Stimulated activated naive B cell treated with anti-CD40 and anti-IgM and Interleukin-4, amounts not matched to agents 10 μg/mL and 1 μg/mL and 100 μg/mL, for 72 hours (primary cell): ENCODE measurements at places on chromosomes 11 and 22.

- H3K27ac ChIP-seq: no peak overlapping the region
- no peak for DNase-seq
- H3K4me3 ChIP-seq: no peak overlapping the region
- no peaks in the 10 kb centered on the region for H3K36me3 ChIP-seq
- H3K27me3 ChIP-seq: no peaks in the 10 kb centered on the region
Measured at GRCh38 chr22:24506802-24507438, 11.8 kb downstream of the UPB1 start.

DNA sequence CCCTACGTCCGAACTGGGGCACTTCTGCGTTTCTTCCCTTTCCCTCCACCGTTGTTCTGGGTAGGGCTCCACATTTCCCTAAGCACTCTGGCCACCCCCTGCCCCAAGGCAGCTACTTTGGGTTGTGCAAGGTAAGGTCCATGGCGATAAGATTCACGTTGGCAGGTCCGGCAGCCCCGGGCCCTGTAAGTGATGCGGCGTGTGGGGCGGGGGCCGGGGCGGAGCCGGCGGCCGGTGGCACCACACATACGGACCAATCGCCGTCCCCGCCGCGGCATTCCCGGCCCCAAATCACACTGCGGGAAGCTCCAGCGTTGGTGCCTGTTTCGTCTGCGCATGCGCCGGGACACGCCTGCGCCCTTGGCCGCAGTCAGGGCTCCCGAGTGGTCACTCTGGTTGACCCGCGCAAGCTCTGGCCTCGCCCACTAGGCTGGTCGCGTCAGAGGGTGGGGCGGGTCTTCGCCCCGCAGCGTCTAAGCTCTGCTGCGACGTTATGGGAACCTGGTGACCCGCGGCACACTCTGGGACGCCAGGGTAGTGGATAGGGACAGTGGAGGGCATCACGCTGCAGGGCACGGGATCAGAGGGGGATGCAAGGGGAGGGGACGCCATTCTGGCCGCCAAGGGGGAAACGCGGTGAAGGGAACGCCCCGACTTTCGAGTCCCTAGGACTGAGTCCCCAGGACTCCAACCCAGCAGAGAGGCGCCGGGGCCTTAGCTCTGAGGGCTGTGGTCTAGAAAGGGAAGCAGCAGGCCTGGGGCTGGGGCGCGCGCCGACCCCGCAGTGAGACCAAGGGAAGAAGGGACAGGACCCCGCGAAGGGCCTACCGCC lies 1.6 kb downstream of the FADS1 start:
- peaks cover 10% of the 10 kb centered on the region for H3K4me1 ChIP-seq
- peak overlapping the region; percentile 91 for H3K27ac ChIP-seq
- no peaks in the 10 kb centered on the region for H3K27me3 ChIP-seq
- H3K4me3 ChIP-seq: peak overlapping the region; percentile 91
- DNase-seq: peak; percentile 71

GRCh38 chr22:41308544-41308947 lies 7.2 kb downstream of the ZC3H7B start:
- peaks cover 54% of the 10 kb centered on the region for H3K4me1 ChIP-seq
- H3K27ac ChIP-seq: no peak overlapping the region
- H3K36me3 ChIP-seq: peaks cover 43% of the 10 kb centered on the region
- H3K4me3 ChIP-seq: no peak overlapping the region
- no peaks in the 10 kb centered on the region for H3K27me3 ChIP-seq

GRCh38 chr22:23478175-23478574 lies 101.9 kb downstream of the IGLL1 start:
- no peak overlapping the region for H3K27ac ChIP-seq
- no peak overlapping the region for H3K4me3 ChIP-seq
- peaks cover 4% of the 10 kb centered on the region for H3K27me3 ChIP-seq
- no peaks in the 10 kb centered on the region for H3K36me3 ChIP-seq
- DNase-seq: no peak

GRCh38 chr22:50581031-50581949 lies 1.4 kb downstream of the CHKB start:
- no peak for DNase-seq
- no peaks in the 10 kb centered on the region for H3K27me3 ChIP-seq
- peaks cover 18% of the 10 kb centered on the region for H3K4me1 ChIP-seq
- peaks cover 37% of the 10 kb centered on the region for H3K36me3 ChIP-seq
- H3K4me3 ChIP-seq: peak overlapping the region; percentile 89
- peak overlapping the region; percentile 85 for H3K27ac ChIP-seq

DNA sequence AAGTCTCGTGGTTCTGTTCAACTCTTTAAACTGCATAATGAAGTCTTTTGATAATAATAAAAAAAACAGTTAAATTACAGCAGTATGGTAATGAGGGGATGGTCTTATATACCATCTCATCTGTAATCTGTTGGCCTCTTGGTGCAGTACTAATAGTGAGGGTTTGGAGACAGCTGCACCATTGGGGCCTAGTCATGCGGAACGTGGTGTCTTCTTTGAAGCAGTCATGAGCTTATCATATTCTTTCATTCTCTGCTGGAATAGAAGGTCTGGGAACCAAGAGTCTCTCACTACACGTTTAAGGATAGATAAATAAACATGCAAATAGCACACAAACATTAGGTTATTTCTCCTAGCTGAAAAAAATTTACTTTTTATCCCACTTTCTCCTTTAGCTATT lies 40.9 kb upstream of the OR9Q1 start:
- no peaks in the 10 kb centered on the region for H3K4me1 ChIP-seq

- no peak for DNase-seq
- H3K36me3 ChIP-seq: peaks cover 13% of the 10 kb centered on the region
- H3K27ac ChIP-seq: no peak overlapping the region
- no peaks in the 10 kb centered on the region for H3K27me3 ChIP-seq
- H3K4me3 ChIP-seq: no peak overlapping the region
Measured at GRCh38 chr11:45982656-45983470, 60.4 kb downstream of the LARGE2 start.

DNA sequence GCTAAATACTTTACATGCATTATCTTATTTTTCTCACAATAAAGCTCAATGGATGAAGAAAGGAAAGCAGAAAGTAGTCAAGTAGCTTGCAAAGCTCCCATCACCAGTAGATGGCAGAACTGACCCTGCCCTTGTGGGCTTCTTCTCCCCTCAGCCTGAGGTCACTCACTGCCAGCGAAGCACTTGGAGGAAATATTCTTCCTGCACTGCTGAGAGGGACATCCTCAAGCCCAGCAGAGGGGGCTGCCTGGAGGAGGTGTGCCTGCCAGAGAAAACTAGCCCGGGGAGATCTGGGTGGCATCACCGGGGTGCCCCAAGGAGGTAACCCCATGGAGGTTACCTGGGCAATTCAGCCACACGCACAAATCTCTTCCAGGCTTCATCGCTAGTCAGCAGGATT lies 6.6 kb downstream of the APOL4 start:
- H3K36me3 ChIP-seq: no peaks in the 10 kb centered on the region
- peaks cover 16% of the 10 kb centered on the region for H3K4me1 ChIP-seq
- H3K27me3 ChIP-seq: peaks cover 26% of the 10 kb centered on the region
- H3K4me3 ChIP-seq: no peak overlapping the region

DNA sequence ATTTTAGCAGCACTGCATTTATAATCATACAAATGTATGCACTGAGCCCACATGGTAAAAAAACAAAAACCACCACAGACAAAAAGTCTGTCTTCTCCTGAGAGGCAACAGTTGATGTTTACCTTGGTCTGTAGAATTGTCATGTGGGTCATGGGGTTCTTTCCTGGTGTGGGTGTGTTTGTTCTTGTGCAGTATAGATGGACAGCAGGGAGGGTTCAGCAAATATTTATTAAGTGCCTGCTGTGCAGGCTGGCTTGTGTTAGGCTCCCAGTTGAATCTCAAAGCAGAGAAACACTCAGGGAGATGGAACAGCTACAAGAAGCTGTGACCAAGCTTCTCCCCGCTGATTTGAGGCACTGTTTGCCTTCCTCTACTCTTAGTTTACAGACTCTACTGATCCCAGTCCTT lies 82.2 kb downstream of the PISD start:
- H3K27ac ChIP-seq: no peak overlapping the region
- H3K4me1 ChIP-seq: peaks cover 12% of the 10 kb centered on the region
- H3K36me3 ChIP-seq: peaks cover 56% of the 10 kb centered on the region
- no peak overlapping the region for H3K4me3 ChIP-seq
- no peak for DNase-seq

DNA sequence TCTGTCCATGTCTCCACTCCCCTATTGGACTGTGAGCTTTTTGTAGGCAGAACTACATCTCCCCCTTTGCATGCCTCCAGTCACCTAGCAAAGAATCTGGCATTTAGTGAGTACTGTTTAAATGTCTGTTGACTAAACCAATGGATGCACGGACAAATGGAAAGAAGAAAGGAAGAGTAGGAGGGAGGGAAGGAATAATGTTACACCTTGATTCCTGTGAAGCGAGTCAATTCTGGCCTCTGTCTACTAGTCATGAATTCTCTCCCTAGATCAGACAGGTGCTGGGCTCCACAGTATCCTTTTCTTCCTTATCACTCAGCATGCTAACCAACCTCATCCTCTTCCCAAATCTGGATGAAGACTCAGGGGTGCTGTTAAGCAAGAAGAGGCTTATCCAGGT lies 33.6 kb downstream of the GALNT18 start:
- no peak overlapping the region for H3K27ac ChIP-seq
- no peak overlapping the region for H3K4me3 ChIP-seq
- no peaks in the 10 kb centered on the region for H3K36me3 ChIP-seq
- no peaks in the 10 kb centered on the region for H3K27me3 ChIP-seq

GRCh38 chr22:37043828-37044538 lies 7.6 kb upstream of the KCTD17 start:
- peak; percentile 59 for DNase-seq
- no peaks in the 10 kb centered on the region for H3K36me3 ChIP-seq
- H3K27me3 ChIP-seq: peaks cover 10% of the 10 kb centered on the region
- peaks cover 15% of the 10 kb centered on the region for H3K4me1 ChIP-seq

- H3K36me3 ChIP-seq: peaks cover 11% of the 10 kb centered on the region
- H3K27me3 ChIP-seq: no peaks in the 10 kb centered on the region
- no peak overlapping the region for H3K27ac ChIP-seq
- H3K4me1 ChIP-seq: peaks cover 49% of the 10 kb centered on the region
Measured at GRCh38 chr11:59008947-59009346, 69.7 kb downstream of the GLYATL1 start.

GRCh38 chr11:5690216-5690615 lies 626 bp downstream of the TRIM22 start:
- no peaks in the 10 kb centered on the region for H3K36me3 ChIP-seq
- H3K4me3 ChIP-seq: peak overlapping the region; percentile 95
- H3K27ac ChIP-seq: peak overlapping the region; percentile 95
- no peaks in the 10 kb centered on the region for H3K27me3 ChIP-seq
- peaks cover 42% of the 10 kb centered on the region for H3K4me1 ChIP-seq

DNA sequence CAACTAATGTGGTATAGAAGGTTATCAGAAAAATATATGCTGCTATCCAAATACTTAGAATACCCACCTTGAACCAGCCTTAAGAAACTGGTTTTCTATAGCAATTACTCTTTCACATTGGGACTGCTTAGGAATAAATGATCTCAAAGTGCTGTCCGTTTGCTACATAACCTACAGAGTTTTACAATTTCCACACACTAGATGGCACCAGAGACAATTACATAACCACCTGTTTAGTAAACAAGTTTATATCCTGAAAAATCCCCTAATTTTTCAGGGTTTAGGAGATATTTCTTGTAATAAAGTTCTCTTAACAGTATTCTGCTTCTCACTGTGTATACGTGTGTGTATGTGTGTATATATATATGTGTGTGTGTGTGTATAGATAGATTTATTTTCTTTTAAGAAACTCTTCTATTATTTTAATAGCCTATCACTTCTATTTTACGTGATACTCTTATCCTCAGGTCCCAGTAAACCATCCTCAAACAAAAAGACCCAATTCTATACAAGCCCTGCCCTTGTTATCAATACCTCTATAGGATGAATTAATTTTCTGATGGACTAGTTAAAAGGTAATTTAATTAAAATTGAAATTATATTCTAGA lies 6.7 kb upstream of the OR5I1 start:
- no peaks in the 10 kb centered on the region for H3K4me1 ChIP-seq
- no peaks in the 10 kb centered on the region for H3K27me3 ChIP-seq
- no peaks in the 10 kb centered on the region for H3K36me3 ChIP-seq
- no peak for DNase-seq
- H3K27ac ChIP-seq: no peak overlapping the region

DNA sequence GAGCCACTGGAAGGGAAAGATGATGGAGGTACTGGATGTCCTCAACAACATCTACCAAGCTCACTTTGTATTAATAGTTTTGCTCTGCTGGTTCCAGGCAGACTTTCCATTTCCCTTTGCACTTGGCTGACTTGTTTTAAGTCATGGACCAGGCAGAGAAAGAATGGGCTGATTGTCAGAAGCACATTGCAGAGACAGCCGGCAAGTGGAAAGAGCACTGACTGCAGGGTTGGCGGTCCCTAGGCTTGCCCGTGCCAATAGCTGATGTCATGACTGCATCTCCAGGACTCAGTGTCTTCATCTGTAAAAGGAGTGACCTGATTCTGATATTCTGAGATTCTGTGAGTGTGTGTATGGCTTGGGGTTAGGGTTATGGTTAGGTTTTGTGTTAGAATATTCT lies 20.9 kb upstream of the NNMT start:
- H3K27ac ChIP-seq: no peak overlapping the region
- no peak for DNase-seq
- no peak overlapping the region for H3K4me3 ChIP-seq
- peaks cover 79% of the 10 kb centered on the region for H3K27me3 ChIP-seq

GRCh38 chr11:6548641-6549040 lies 51.6 kb downstream of the DNHD1 start:
- H3K36me3 ChIP-seq: peaks cover 19% of the 10 kb centered on the region
- no peak for DNase-seq
- no peak overlapping the region for H3K4me3 ChIP-seq
- no peaks in the 10 kb centered on the region for H3K4me1 ChIP-seq

DNA sequence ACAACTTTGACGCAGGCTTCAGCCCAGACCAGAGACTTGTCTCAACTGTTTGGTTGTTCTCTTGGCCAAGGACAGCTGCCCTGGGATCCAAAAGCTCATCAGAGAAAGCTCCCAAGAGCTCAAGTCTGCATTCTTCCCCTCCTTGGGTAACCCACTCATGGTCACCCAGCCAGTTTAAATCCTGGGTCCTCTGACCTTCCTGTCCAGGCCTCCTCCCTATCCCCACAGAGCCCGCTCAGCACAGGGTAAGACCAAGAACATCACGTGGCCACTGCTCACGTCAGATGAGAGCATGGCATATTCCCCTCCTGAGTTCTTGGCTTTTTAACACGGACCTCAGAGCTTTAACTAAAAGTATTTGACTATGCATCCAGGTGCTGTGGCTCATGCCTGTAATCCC lies 25.8 kb downstream of the TSKU start:
- H3K4me1 ChIP-seq: peaks cover 6% of the 10 kb centered on the region
- H3K27me3 ChIP-seq: peaks cover 48% of the 10 kb centered on the region
- no peak overlapping the region for H3K27ac ChIP-seq
- no peaks in the 10 kb centered on the region for H3K36me3 ChIP-seq
- H3K4me3 ChIP-seq: no peak overlapping the region
- no peak for DNase-seq

GRCh38 chr11:2991452-2992233 lies 486 bp downstream of the NAP1L4 start:
- DNase-seq: no peak
- H3K4me1 ChIP-seq: peaks cover 21% of the 10 kb centered on the region
- peaks cover 12% of the 10 kb centered on the region for H3K36me3 ChIP-seq
- no peaks in the 10 kb centered on the region for H3K27me3 ChIP-seq

GRCh38 chr11:87712802-87713202 lies 462.4 kb downstream of the RAB38 start:
- H3K27me3 ChIP-seq: no peaks in the 10 kb centered on the region
- no peaks in the 10 kb centered on the region for H3K4me1 ChIP-seq
- H3K4me3 ChIP-seq: no peak overlapping the region
- no peak for DNase-seq
- H3K36me3 ChIP-seq: no peaks in the 10 kb centered on the region

- H3K4me3 ChIP-seq: no peak overlapping the region
- H3K4me1 ChIP-seq: no peaks in the 10 kb centered on the region
- H3K27me3 ChIP-seq: no peaks in the 10 kb centered on the region
- peaks cover 32% of the 10 kb centered on the region for H3K36me3 ChIP-seq
- no peak overlapping the region for H3K27ac ChIP-seq
Measured at GRCh38 chr11:43408277-43408676, 49.6 kb downstream of the TTC17 start.
